ENCODE measurements at places on chromosomes 11 and 22. TPM values are rescaled to one million over a fixed set of nuclear protein-coding genes. Genes with fewer than 3 reads are reported as not detected.

- DNase-seq, result no peak
Measured at GRCh38 chr11:128915149-128915521, 24.0 kb downstream of the KCNJ5 start.

AAMDC gene
- 51.8 TPM for total RNA-seq

OR51B5 gene
- not detected for total RNA-seq

DNA sequence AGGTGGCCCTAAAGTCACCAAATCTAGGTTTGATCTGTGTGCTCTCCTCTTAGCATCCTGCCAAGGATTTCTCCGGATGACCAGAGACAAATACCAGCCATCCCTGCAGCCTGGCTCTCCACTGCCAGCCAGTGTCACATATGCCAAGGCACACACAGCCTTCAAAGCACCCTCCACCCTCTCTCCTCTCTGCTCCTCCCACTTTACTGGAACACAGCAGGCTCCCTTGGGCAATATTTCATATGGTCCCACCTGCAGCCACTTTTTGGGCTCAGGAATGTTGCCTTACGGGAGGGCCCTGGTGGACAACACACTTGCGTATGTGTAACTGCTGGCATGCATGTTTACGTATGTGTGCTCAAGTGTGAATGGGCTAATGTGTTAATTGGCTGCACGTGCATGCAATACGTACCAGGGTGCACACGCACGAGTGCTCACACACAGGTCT is 183.9 kb downstream of the CEP164 start:
- no peak for DNase-seq

DNA sequence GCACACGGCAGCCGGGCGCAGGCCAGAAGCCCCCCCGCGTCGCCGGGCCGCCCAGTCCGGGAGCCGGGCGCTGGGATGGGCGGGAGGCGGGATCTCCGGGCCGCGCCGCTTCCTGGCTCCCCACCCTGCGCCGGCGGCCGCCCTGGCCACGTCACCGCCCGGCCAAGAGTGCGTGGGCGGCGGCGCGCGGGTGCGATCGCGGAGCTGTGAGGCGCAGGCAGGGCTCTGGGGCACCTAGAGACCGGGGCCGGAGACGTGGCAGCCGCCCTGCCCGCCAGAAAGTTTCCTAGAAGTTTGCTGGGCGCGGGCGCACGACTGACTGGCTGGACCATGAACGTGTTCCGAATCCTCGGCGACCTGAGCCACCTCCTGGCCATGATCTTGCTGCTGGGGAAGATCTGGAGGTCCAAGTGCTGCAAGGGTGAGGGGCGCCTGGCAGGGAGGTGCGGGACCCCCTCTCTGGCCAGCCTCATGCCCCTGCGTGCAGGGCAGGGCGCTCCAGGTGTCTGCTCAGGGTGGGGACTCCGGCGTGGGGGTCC is at the start of gene KDELR3:
TSS of gene KDELR3 (plus strand) at position 193 of the 539 bp plus-strand sequence. CDS start at position 331, 138 bp downstream.
- peak; percentile 63 for DNase-seq

DNA sequence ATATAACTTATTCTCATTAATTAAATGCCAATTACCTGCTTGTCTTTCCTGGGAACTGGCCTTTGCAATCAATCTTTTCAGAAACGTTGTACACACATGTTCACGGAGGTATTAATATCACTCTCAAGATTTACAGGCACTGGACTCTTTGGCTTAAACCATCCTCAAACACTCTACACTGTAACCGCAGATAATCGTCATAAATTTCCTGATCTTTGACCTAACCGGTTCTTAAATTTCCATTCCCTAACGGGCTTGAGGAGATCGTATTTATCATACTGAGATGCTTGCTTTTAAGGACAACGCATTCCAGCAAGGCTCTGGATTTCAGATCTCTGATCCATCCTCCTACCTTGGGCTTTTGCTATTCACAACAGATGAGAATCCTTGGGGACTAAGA is 72.8 kb downstream of the ARL14EP start:
- DNase-seq, result no peak

SCGB1A1 gene
- not detected for total RNA-seq

DBX1 gene
- total RNA-seq, result not detected

FBLN1 gene
- total RNA-seq, result 335 TPM

DNA sequence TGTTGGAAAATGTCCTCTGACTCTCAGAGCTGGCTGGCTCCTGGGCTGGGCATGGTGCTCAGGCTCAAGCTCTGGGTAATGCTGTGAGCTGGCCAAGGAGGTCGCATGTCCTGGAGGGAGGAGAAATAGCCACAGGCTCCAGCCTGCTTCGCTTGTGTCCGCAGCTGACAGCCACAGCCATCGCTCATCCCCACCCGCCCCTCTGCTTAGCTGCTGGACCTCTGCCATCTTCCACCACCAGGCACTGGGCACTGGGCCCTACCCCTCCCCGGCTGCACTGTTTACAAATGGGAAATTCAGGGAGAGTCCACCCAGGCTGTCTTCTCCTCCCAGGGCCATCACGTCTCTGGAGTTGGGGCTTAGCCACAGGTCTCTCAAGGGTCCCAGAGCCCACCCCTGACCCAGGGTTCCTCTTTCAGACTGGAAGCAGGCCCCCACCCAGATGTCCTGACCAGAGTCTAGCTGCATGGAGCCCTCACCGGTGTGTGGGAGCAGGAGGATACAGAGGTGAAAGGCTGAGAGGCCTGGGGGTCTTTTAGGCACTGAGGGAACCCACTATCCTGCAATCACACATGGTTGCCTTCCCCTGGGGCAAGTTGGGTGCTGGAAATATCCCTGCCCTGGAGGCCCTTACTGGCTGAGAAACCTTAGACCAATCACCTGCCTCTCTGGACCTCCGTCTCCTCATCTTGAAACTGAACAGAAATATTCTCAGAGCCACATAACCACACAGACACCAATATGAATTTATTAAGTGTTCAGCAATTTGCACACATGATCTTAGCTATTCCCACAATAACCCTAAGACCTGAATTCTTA is 62.7 kb downstream of the CD82 start:
- DNase-seq, result peak; percentile 34

DNA sequence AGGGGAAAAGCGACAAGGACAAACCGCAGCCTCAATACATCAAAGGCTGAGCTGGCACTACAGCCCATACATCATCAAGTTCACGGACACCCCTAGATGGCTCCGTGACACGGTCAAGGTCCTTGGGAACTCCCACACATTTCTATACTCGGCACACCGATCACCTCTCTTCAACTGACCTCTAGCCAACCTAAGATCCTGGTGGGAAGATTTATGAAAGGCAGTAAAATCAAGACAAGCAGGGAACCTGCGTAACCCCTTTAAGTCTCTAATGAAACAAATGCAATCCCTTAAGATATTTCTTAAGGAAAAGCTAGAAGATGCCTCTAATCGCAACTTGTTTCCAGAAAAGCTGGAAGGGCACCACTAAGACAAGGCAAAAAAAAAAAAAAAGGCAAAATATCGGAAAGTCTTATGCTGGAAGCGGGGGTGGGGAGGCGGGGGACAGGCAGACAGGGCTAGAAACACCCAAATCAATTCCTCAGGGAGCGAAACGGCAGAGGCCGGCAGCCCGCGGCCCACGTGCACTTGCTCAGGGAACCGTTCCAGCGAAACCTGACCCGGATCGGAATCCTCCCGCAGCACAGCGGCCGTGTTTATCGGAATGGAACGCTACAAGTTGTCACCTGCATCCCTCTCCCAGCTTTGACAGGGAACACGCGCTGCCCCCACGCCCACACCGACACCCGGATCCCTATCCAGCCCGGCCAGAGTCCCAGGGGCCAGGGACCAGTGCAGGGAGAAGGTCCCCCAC is 1.4 kb downstream of the ARHGAP20 start:
- peak; percentile 59 for DNase-seq

C11orf16 gene
- total RNA-seq, result not detected

DNA sequence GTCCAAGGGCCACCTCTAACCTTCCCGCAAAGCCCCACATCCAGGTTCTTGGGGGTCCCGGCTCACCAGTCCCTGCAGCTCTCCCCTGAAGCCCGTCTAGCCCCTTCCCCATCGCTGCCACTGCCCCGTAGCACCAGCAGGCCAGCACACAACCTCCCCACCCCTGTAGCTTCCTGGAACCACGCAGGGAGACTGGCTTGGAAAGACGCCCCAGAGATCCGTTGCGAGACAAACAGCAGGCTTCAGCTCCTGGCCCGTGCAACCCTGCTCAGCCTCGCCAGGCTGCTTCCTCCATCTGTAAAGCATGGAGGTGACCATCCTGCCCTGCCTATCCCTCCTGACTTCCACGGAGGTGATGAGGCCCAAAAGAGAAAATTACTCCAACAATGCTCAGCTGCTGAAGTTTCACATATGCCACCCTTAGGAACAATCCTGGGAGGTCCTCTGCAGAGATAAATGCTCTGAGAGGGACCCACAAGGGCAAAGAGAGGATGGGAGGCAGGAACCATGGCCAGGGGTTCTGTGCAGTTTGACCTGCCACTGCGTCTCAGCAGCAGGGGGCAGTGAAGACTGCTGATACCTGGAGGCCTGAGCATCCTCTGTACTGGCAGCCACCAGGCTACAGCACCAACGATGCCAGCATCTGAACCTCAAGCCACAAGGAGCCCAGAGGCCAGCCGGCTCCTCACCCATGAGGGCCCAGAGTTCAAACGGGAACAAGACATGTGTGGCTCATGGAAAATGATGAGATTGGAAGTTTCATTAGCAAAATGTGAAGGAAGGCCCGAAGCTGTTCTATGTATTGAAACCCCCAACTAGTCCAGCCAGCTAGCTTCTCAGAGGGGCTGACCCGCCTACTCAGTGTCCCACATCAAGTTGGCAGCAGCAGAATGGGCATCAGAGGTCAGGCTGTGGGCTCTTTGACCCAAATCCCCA is 16.1 kb downstream of the DGCR2 start:
- no peak for DNase-seq

- DNase-seq, result no peak
Measured at GRCh38 chr11:46529928-46530574, 63.8 kb downstream of the AMBRA1 start.

- no peak for DNase-seq
Measured at GRCh38 chr11:62770778-62771143, 435 bp upstream of the TAF6L start.

ART1 gene
- total RNA-seq, result not detected

DNA sequence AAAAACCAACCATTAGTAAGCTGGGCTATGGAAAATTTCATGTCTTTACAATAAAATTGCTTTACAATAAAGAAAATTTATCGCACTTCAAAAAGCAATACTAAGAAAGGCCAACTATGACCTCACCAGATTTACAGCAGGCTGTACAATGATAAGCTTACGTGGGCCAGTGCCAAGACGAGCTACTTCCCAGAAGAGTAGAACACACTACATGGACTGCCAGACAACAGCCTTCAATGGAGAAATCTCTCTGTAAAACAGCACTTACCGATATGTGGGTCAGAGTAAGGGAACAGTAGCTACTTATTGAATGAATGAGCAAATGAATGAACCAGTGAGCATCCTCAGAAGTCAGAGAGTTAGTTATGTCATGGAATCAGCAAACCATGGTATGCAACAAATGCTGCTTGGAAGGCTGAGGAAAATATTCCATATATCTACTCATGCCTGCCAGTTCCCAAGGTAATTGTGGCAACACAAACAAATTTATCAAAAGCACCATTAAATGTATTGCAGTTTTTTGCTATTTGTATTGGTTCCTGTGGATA is 74.4 kb downstream of the SLC36A4 start:
- DNase-seq, result peak; percentile 62

GP1BB gene
- total RNA-seq, result 20.1 TPM

NXPE2 gene
- not detected for total RNA-seq

DNA sequence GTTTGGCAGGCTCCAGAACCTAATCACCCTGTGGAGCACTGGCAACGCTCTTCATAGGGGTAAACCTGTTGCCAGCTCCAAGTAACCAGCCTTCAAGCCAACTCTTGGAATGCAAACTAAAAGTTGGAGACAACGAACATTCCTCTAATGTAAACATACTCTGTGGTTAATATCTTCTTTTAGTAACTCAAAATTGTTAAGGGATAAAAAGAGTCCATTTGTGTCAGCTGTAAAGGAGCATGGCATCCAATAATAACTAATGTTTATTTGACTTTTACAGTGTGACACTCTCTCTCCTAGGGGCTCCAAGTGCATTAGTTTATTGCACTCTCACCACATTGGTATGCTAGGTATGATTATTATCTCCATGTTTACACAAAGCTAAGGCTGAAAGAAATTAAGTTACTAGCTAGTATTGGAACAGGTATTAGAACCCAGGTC is 31.0 kb upstream of the AMOTL1 start:
- peak; percentile 62 for DNase-seq

DNA sequence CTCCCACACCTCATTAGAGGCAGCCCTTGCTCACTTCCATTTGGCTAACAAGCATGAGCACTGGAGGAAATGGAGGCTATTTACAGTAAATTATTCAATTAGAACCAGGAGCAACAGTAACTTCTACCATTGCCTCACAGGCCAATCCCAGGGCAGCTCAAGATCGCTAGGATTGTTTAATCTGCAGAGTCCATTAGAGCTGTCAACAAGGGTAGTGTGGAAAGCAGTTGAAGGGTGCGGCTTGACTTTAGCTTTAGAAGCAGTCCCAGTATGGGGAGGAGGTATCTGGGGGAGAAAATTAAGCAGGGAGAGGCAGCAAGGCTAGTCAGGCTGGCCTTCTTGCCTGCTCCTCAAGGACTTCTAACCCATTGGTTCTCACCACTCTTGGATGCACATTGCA is 38.3 kb upstream of the CYP2R1 start:
- no peak for DNase-seq

DNA sequence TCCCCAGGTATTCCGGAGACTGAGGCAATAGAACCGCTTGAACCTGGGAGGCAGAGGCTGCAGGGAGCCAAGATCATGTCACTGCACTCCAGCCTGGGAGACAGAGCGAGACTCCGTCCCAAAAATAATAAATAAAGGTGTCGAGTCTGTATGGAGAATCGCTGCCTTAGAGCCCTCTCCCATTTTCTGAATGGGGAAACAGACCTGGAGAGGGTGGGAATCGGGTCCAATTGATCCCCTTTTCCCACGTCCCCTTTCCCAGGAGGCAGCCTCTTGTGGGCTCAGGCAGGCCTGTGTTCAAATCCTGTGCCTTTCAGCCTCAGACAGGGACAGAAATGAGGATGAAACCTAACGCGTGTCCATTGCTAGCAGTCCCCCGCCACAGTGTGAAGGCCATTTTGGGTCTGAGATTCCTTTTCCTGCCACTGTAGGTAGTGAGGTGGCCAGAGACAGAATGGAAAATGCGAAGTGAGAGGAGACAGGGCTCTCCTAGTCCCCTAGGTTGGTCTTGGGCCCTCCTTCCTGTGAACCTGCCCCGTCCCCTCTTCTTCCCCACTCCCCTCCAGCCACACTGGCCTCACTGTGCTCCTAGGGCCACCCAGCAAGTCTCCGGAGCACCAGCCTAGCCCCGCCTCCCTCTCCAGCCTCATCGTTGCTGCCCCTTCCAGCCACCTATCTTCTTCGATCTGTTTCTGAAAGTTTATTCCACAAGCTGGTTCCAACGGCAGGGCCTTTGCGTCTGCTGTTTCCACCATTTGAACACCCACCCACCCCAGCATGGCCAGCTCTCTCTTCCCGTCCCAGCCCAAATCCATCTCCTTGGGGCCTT is 2.7 kb upstream of the POLDIP3 start:
- DNase-seq, result no peak

GRCh38 chr11:78683774-78684173 is 109.1 kb upstream of the NARS2 start:
- DNase-seq, result no peak

SLC17A6 gene
- not detected for total RNA-seq
